NCI-H526 (cell line): ENCODE measurements at places on chromosomes 7 and 10.

DNA sequence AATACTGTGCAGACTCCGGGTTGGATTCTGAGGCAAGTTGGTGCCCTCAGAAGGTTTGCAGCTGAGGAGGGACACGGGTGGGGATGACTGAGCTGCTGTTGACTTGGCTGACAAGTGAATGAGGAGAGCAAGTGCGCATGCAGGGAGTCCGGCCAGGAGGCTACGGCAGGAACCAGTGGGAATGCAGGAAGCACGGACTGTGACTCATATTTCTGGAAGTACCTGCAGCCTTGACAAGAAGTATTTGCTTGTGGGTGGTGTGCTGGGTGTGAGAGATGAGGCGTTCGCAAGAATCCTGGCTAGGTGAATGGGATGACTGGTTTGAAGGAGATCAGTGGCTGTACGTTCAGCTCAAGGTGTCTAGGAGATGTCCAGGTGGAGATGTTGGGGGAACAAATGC lies 30.8 kb upstream of the FXYD4 start:
- no peak for DNase-seq

DNA sequence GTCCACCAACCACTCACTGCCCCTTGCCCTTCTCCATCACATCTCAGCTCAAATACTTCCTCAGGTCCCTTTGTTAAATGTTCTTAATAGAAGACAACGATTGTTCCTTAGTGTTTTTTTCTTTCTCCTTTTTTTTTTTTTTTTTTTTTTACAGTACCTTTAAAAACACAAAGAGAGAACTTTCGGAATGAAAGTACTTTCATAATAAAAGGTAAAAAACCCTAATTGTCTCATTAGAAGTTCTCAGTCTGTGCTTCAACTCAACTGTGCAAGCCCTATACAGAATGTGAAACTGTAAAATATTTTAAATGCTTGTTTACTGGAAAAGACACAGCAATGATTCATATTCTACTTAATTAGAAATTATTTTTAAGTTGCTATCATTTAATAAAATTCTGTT lies 29.4 kb downstream of the TSPAN12 start:
- no peak for DNase-seq

GRCh38 chr10:20622531-20623211 lies 274.4 kb downstream of the NEBL start:
- peak; percentile 75 for DNase-seq

DNA sequence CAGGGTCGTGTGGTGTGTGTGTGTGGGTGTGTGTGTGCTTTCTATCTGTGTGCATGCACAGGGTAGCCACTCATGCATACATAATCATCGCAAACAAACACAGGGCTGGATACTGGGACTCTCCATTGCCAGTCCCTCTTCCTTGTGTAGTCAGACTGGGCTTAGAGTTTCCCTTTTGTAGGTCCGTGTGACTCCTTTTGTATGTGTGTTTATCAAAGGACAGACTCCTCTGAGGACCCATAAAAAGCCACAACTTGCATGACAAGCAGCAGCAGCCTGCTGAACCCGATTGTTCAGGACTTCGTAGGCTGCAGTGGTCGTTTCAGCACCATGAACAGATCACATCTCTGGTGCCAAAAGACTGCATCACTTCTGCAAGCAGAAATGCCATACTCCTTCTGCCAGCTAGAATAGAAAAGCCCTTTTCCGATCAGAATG lies 895 bp downstream of the VSTM2A start:
- DNase-seq, result peak; percentile 16

DNA sequence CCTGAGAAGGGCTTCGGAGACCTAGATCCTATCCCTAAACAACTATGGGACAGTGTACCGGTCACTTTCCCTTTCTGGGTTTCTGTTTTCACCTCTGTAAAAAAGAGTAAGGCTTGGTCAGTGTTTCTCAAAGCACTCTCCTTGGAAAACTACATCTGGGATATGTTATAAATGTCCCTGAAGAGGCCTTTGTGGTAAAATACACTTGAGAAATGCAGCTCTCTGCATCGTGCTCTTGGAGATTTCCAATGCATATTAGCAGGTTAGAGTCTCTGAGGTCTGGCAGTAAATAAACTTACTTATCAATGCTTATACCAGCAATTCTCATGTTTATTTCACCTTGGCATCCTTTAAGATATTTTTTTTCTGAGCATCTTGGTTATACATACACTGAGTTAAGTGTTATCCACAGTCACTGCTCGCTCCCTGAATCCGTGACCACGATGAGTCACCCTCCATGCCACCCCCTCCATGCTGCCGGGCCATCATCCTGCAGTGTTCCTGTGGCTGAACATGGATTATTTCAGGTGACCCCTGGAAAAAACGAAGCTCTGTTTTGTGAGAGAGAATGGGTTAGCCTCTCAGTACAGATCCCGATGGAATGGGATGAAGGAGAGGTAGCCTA lies 3.3 kb upstream of the TBXAS1 start:
- DNase-seq, result no peak
